ENCODE measurements at places on chromosomes 3 and 15.
A peak's percentile ranks its signal among the peaks of the same experiment; 100 is the strongest.

GRCh38 chr3:99666201-99666600 lies 27.8 kb downstream of the COL8A1 start:
- no peak for DNase-seq

DNA sequence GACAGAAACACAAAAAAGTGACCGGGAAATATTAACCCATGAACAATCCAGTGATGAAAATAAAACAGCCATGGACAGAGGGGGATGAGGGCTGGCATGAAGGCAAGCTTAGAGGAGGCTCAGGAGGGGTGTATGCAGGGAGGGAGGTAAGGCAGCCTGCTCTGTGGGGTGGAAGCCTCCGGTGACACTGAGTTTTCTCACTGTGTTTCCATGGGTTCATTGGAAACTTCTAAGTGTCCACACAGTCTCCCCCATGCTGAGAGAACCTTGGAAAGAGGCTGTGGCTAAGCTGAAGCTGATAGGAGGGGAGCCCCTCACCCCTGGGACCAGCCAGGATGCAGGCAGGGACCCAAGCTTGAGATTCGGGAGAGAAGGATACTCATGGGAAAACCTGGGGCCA lies 6.8 kb upstream of the SKOR1 start:
- DNase-seq = no peak

DNA sequence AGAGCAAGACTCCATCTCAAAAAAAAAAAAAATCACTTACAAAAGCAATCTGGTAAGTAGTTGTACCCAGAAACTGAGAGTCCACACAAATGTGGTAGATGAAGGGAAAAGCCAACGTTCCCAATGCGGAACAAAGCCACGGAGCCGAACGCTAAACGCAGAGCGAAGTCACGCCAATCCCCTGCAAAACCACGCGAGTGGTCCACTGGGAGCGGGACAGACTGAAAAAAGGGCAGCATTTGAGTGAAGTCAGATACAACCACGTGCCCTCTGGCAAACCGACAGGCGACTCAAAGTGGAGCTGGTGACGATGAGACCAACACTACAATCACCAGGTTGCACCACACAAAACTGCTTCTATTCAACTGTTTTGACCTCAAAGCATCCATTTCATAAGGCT lies 246.1 kb upstream of the LYSMD4 start:
- DNase-seq = no peak

GRCh38 chr3:143060906-143061305 lies 58.7 kb upstream of the CHST2 start:
- DNase-seq = no peak

GRCh38 chr3:7581831-7582230 lies 720.9 kb downstream of the GRM7 start:
- DNase-seq = no peak

DNA sequence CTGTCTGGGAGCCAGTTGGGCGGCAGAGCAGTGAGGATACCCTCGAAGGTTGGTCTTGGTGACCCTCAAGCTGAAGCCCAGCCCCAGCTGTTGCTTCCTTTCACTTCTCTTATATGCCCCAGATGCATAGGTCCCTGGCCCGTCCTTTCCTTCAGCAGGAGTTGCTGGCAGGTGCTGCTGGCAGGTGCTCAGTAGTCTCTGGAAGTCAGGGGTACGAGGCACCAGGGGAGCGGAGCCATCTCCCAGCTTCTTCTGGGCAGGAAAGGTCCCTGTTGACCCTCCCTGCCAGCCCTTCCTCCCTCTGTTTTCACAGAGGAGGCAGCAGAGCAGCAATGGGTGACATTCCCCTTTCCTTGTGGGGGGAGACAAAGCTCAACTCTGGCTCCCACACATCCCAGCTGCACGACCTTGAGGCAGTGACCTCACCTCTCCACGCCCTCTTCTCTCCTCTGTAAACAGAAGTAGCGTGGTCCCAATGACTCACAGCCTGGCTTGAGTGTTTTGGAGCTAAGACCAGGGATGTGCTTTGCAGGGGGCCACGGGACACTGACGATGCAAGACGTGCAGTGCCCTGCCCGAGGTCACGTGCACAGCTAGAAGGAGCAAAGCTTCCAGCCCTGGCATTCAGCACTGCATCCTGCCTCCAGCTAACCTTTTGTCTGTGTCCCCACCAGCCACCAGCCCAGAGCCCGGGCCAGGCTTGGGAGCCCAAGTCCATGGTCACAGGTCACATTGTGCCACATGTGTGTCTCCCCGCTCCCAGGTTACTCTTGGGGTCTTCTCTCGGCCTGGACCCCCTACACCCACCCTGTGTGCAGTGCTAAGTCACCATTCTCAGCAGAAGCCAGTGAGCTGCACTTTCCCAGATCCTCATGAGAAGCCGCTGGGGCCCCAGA lies 49.7 kb downstream of the SLC6A6 start:
- no peak for DNase-seq

DNA sequence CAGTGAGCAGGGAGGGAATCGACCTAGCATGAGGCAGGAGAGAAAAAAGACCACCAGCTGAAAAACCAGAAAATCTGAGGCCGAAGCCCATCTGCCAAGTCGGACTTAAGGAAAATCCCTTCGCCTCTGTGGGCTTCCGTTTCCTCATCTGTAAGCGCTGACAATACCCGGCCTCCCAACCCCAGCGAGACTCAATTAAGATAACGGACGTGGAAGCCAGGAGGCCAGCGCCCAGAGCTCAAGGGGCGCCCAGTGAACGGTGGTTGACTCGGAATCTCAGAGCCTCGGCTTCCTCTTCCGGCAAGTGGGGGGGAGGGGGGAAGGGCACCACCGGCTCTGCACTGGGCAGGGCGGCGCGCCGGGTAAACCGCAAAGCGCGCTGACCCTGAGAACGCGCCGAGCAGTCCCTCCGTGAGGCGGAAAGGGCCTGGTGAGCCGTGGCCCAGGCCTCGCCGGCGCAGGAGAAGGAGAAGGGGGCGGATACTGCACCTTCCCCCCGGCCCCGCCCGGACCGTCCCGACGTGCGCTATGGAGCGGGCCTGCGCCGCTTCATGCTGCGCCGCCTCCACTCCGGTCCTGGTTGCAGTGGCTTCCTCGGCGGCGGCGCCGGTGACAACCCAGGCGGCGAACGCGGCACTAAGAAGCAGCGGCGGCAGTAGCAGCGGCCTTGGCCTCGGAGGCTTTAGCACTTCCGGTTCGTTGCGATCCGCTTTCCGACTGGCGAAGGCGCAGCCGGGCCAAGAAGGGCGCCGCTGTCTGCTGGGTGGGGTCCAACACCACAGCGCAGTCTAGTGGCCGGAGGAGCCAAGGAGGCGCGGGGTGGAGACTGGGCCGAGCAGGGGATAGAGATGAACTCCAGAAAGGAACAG lies at the start of gene DPP8:
Gene DPP8, minus strand, starts transcription at position 693 of the 869 bp plus-strand sequence. CDS start 5,136 bp downstream, outside the sequence.
- peak; percentile 92 for DNase-seq

DNA sequence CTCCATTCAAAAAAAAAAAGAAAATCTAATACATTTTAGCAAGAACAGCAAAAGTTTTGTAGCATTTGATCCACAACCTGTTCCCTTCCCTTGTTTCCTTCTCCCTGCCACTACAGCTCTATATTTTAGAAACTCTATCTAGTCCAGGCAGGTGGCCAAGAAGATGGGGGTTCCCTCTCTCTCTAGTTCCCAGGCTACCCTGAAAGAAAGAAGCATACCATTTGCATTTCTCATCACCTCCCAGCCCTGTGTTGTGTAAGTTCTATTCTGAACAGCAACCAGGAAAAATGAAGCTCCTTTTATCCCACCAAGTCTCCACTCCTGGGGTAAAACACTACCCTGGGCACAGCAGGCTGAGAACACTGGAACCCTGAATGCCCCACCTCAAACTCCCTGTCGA lies 100.0 kb downstream of the PCCB start:
- DNase-seq = no peak
